ENCODE measurements at places on chromosomes 12 and 14. TPM values are rescaled to one million over a fixed set of nuclear protein-coding genes. Genes with fewer than 3 reads are reported as not detected.

DNA sequence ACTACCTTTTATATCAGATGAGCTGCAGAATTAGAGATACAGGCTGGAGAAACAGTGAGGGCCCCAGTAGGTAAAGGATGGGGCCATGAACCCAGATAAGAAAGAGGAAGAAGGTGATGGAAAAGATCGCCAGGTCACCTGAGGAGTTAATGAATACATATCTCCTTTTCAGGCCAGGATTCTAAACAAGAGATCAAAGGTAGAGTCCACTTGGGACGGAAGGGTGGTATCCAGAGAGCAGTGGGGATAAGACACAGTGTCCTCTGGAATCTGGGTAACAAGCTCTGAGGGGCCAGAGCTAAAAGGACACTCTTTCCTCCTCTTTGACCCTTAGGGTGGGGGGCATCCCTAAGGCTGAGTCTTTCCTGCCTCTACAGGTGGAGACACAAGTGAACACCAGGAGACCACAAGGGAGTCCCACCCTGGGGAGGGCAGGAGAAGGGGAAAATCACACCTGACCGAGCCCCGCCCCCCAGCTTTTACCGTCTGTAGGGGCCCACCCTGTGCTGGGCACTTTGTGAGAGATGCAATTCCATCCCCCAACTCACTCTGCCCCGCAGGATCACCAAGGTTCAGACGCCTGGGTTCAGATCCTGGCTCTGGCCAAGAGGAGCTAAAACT lies 27.3 kb downstream of the SERPINA1 start:
- no peak overlapping the region for H3K27ac ChIP-seq
- no peak for DNase-seq
- H3K36me3 ChIP-seq = no peaks in the 10 kb centered on the region
- no peaks in the 10 kb centered on the region for H3K4me1 ChIP-seq
- peaks cover 7% of the 10 kb centered on the region for H3K27me3 ChIP-seq

- H3K4me3 ChIP-seq = no peak overlapping the region
- H3K4me1 ChIP-seq = peaks cover 10% of the 10 kb centered on the region
- no peaks in the 10 kb centered on the region for H3K36me3 ChIP-seq
These were observed 6.7 kb downstream of the BTBD6 start for GRCh38 chr14:105255021-105255507.

GRCh38 chr12:195156-195555 lies 18.8 kb downstream of the SLC6A12 start:
- no peak overlapping the region for H3K27ac ChIP-seq
- peaks cover 12% of the 10 kb centered on the region for H3K4me1 ChIP-seq

- no peak overlapping the region for H3K4me3 ChIP-seq
- no peaks in the 10 kb centered on the region for H3K4me1 ChIP-seq
- no peak for DNase-seq
- no peak overlapping the region for H3K27ac ChIP-seq
These were observed 623.2 kb downstream of the CCER1 start for GRCh38 chr12:90331821-90332220.

GRCh38 chr12:59719701-59720100 lies 123.9 kb downstream of the SLC16A7 start:
- H3K27me3 ChIP-seq = no peaks in the 10 kb centered on the region
- no peaks in the 10 kb centered on the region for H3K36me3 ChIP-seq
- no peak for DNase-seq

The FOXG1 gene
- total RNA-seq = not detected

The KRT83 gene
- total RNA-seq = not detected

The NELL2 gene
- total RNA-seq = 140 TPM
